Kidney tubule cell (primary cell): ENCODE measurements at places on chromosomes 1 and 21.

GRCh38 chr1:93615582-93616150 is 66.0 kb downstream of the BCAR3 start:
- DNase-seq, result peak; percentile 87

DNA sequence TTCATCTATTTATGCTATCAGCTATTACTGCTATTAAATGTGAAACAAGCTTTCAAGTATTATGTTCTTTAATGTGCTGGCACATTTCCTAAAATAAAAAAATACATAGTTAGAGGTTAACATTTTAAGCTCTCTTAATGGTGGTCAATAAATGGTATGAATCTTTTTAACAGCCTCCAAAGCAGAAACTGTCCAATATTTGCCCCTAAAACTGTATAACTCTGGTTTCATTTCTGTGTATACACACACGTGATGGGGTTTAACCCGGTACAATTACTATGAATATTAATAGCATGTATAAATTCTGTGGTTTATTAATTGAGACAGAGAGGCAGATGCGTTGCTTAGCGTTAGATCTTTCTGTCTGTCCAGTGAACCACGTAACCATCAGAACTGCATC is 2.2 kb downstream of the ESRRG start:
- DNase-seq, result no peak

DNA sequence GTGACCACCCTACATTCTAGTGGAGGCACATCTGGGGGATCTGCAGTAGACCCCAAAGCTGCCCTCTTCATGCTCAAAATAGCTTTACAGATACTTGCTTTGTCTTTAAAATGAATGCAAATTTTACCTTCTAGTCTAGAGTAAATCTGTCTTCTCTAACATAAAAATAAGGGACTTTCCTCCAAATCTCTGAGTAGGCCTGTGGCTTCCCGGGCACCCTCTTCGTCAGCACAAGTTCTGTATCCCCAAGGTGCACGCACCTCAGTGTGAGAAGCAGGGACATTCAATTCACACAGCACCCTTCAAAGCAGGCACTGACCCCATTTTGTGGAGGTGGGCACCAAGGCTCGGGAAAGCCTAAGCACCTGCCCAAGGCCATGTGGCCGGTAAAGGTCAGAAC is 19.0 kb downstream of the MEF2D start:
- no peak for DNase-seq

DNA sequence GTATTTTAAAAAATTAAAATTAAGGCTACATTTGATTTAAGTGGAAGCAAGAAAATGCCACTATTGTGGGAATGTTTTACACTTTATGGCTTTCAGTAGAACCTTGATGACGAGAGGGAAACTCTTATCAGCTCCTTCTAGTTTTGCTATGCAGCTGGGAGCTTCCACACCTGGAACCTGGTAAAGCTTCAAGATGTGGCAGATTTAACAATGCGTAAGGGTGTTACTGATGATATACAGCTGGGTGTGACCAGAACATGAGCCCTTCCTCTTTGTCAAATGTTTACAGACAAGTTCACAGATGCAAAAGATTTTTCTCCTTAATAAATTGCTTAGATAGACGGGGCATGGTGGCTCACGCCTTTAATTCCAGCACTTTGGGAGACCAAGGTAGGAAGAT is 20.3 kb downstream of the TTC13 start:
- no peak for DNase-seq

DNA sequence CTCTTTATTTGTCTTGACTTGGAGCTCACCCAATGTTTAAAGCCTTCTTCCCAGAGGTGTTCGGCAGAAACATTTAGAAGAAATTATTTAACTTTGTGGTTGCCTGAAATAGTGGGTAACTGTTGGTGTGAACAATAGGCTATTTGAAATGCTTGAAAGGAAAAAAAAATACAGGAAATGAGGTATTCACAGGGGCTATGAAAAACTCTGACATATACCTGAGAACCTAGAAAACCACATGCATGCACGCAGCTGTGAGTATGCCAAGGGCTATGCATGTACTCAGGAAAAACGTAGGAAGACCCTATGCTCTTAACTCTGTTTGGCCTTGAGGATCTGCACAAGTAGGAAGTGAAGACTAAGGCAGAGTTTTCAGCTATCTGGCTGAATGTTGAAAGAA is 16.4 kb upstream of the RNF186 start:
- DNase-seq, result no peak

- peak; percentile 2 for DNase-seq
Measured at GRCh38 chr1:224785040-224785328, 144.5 kb upstream of the DNAH14 start.

- no peak for DNase-seq
Measured at GRCh38 chr1:118503752-118504151, 318.7 kb upstream of the SPAG17 start.

- DNase-seq, result peak; percentile 53
Measured at GRCh38 chr1:26538480-26539412, 9.2 kb downstream of the RPS6KA1 start.

- no peak for DNase-seq
Measured at GRCh38 chr1:63269571-63269970, 52.8 kb upstream of the FOXD3 start.

DNA sequence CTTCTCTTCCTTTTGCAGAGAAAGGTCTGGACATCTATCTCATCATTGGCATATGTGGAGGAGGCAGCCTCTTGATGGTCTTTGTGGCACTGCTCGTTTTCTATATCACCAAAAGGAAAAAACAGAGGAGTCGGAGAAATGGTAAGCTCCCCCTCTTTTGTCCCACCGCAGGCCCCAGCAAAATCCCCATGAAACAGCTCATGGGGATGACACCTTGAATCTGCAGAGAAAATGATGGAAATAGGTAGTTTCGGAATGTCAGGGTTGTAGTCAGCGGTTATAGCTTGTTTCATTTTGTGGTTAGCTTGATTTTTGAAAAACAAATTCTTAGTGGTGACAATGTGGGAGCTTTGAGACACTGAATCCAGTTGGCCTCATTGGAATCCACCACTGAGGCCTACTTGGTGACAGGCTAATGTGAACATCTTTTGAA is 10.3 kb downstream of the CD2 start:
- no peak for DNase-seq

GRCh38 chr1:194807530-194808220 is 1621.3 kb upstream of the B3GALT2 start:
- DNase-seq, result no peak

DNA sequence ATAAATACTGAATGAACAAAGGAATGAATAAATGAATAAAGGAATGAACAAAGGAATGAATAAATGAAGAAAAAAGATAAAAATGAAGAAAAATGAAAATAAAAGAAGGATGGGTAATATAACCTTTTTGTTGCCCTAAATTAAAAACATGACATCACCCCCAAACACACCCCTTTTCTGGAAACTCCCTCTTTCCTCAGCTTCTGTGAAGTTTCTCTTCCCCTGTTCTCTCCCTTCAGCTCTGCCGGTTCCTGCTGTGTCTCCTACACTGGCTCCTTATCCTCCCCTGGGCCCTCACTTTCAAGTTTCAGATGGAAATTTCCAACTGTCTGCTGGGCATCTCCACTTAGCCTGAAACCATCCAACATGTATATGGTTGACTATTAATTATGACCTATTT is 37.9 kb downstream of the RAB3B start:
- DNase-seq, result no peak

DNA sequence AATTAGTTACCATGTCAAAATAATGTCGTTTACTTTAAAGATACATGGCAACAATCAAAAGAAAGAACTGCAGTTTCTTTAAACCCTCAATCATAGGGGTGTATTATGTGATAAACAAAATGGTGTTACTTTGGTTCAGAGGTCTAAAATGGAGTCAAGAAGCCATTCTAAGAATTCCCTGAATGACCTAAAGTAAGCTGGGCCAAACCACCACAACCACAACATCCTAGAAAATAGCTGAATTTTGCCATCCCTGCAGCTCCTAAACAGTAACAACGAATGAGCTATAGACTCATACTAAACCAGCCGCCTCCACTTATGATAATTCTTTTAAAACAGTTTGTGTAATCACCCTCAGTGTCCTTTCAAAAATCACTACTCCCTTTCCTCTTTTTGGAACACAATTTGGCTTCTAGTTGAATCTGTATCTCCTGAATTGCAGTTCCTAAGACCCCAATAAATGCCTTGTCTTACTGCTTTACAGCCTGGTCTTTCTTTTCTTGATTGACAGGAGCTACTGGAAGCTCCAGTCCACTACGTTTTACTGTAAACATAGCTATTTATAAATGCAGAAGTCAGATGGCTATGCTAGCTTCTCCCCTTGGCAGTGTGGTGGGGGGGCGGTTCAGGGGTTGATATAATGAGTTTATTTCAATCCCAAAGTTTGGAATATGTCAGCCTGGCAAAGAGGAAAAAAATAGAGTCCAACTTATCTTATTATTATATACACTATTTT is 84.3 kb downstream of the PLPPR4 start:
- DNase-seq, result no peak

GRCh38 chr21:32102426-32102825 is 176.4 kb downstream of the MIS18A start:
- no peak for DNase-seq

DNA sequence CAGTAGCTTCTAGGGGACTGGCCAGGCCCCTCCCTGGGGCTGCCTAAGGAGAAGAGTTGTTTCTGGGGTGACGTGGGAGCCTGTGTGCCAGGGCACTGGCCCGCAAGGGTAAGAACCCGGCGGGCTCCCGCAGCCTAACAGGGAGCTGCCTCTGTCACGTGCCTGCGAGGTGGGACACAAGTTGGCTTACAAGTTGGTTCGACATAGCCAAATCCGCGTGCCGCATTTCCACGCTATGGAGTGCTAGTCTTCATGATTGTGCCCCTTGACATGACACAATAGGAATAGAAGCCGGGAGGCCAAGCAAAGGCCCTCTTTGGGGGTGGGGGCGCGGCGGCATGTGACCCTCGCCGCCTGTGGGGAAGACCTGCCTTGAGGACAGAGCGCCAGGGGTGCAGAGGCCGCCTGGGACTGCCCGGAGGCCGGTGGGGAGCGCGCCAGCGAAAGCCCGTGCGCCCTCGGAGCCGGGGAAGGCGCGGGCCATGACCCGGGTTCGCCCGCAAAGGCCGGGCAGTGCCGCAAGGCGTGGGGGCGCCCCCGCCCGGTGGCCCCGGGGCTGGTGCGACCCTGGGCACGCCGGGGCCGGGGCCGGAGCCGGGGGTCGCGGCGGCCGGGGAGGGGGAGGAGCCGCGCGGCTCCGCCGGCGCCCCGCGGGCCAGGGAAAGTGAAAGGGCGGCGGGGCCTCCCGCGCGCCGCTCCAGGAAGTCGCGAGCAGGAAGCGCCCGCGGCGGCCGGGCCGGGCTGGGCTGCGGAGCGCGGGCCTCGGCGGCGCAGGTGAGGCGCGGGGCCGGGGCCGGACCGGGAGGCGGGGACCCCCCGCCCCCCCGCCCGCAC is at the start of gene SLC37A1:
TSS of gene SLC37A1 (plus strand) at position 702 of the 834 bp plus-strand sequence. CDS start 4,603 bp downstream, outside the sequence.
- peak; percentile 55 for DNase-seq

- DNase-seq, result no peak
Measured at GRCh38 chr21:43287111-43287760, 118.4 kb downstream of the CRYAA start.

DNA sequence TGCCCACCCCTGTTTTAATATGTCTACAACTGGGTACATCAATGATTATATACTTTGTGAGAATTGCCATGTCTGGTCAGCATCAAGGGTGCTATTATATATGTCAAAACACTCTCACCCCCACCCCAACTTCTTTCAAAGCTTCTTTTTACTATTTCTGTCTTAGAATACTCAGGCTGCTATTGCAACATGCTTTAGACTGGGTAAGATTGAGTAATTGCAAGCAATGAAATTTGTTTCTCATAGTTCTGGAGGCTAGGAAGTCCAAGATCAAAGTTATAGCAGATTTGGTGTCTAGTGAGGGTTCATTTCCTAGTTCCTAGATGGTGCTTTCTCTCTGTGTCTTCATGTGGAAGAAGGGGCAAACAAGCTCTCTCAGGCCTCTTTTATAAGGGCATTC is 100.5 kb upstream of the KCNK1 start:
- DNase-seq, result no peak

GRCh38 chr1:36463463-36463802 is 751 bp downstream of the MRPS15 start:
- peak; percentile 23 for DNase-seq

DNA sequence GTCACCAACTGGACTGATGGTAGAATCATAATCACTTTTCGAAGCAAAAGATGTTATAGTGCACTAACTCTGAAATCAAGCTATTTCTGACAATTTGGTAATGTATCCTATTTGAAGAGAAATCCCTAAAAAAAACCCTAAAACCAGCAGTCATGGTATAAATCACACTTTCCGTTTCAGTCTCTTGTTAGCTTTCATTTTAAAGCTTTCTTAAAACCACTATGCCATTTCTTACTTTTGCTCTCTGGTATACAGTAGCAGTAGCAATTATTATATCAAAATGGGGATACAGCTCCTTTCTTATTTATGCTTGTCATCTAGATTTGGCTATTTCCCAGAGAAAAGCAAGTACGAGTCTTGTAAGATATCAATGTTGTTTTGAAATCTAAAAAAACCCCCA is 323.3 kb downstream of the KCTD3 start:
- DNase-seq, result no peak

DNA sequence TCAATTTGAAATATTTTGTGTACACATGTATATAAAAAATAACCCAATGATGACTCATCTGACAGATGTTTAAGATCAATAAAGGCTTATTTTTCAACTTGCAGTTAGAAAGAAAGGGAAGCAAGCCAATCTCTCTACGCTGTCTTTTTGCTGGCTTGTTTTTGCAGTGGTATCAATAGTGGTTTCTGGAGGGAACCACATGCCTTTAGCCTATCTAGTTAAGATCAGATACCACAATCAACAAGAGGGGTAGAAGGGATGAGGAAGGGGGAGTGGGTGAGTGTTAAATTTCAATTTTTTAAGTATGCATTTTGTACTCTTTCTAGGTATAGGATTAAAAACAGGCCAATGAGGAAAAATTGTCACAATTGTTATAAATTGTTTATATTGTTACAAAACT is 276.2 kb downstream of the KCNH1 start:
- no peak for DNase-seq

DNA sequence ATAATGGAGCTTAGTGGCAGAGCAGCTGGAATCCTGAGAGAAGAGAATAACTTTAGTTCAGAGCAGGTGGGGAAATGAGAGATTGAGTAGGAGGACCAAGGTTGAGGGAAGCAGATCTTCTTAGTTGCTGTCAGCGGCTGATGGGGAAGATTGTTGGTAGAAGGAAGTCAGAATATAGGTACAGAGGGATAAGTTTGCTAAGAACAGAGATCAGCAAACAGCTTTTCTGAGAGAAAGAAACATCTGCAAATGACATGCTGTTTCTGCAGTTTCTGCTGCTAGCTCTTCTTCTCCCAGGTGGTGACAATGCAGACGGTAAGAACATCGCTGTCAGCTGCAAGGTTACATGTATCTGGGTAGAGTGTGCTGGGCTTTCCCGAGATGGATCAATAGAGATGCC is at the start of gene CD1C:
TSS of gene CD1C (plus strand) at position 113 of the 400 bp plus-strand sequence. CDS start at position 255, 142 bp downstream.
- DNase-seq, result no peak

GRCh38 chr1:47183308-47184089 is 6.3 kb downstream of the PDZK1IP1 start:
- no peak for DNase-seq

GRCh38 chr1:204240233-204240632 is 26.4 kb upstream of the GOLT1A start:
- no peak for DNase-seq

- DNase-seq, result no peak
Measured at GRCh38 chr1:12525311-12526181, 92.5 kb downstream of the DHRS3 start.
